Myocyte (in vitro differentiated cells): ENCODE measurements at places on chromosomes 1 and 21. TPM values are rescaled to one million over a fixed set of nuclear protein-coding genes. Genes with fewer than 3 reads are reported as not detected.

- no peak for DNase-seq
Observed at GRCh38 chr21:42543106-42543847, 29.6 kb downstream of the SLC37A1 start.

- DNase-seq: no peak
Observed at GRCh38 chr1:159803956-159804689, 2.0 kb downstream of the FCRL6 start.

DNA sequence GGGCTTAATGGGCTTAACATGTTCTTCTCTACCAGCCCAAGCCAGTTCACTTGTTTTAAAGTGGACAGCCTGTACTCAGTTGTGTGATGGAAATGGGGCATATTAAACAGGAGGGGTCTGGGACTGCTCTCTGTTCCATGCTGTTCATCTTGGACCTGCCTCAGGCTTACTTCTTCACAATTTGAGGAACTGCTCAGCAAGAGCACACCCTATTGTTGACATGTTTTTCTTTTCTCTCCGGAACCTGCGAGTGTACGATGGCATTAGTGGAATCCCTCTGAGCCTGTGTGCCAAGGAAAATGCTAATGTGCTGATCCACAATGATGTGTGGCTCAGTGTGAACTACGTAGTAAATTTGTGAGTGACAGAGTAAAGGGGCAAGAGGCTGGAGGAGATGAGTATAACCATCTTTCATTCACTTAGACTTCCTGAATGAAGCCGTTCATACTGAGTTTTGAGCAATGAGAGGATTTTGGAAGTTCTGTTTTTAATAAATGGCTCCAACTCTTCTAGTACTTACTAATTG is 6.9 kb downstream of the AHCYL1 start:
- DNase-seq: no peak

HSPB7 gene
- total RNA-seq: 38.7 and 94.0 TPM in 2 replicates
